CD8-positive, alpha-beta memory T cell (primary cell): ENCODE measurements at places on chromosomes 7 and 10.

GRCh38 chr7:20307119-20307518, 23.6 kb upstream of the ITGB8 start:
- DNase-seq, result no peak

DNA sequence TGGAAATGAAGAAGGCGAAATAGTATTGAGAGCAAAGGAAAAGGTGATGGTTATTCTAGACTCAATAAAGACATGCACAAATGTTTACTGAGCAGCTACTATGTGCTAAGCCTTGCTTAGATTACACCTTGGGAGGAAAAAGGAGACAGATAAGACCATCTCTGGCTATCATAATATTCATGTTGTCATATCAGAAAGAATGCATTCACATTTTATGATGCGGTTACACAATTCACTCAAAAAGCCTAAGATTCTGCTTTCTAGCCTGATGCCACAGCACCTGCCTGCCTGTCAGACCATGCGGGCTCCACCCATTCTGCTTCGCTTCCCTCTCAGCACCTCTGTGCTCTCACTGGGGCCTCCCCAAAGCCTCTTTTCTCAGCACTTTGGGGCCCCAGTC, 100.9 kb downstream of the JCAD start:
- no peak for DNase-seq

DNA sequence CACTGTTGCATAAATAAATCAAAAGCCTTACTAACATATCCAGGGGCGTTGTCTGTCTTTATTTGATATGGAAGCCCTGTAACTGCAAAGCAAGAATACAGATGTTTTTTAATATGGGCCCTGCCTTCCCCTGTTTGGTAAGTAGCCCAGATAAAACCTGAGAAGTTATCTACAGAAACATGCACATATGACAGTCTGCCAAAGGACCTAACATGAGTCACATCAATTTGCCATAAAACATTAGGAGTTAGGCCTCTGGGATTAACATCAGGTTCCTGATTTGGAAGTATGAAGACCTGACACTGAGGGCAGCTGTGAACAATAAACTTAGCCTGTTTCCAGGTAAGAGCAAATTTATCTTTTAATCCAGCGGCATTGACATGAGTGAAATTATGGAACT, 1588.8 kb downstream of the REEP3 start:
- DNase-seq, result no peak

DNA sequence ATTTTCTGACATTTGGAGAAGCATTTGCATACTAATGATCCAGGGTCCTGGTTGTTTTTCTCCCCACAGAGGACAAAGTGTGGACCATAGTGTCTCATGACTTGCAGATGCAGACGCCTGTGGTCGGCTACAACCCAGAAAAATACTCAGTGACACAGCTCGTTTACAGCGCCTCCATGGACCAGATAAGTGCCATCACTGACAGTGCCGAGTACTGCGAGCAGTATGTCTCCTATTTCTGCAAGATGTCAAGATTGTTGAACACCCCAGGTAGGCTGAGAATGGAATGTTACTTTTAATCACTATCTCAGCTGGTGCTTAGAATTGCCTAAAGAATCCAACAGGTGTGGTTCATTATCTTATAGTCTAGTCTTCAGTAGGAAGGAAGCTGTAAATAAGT, 951.5 kb upstream of the C7orf33 start:
- DNase-seq, result no peak

DNA sequence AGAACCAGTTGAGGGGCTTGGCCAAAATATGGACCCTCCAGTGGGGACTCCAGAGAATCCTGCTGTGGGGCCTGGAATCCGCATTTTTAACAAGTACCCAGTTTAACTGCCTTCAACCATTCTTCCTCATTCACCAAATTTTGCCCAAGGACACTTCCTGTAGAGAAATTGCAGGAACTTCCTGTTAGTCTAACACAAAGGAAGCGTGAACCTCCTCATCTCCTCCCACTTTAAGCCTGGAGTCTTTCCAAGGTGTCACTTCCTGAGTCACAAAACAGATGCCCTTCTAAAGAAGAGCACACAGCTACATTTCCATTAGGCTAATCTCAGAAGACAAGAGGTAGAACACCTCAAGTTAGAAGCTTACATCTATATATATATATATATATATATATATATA, 188.4 kb downstream of the PPP1R17 start:
- no peak for DNase-seq

DNA sequence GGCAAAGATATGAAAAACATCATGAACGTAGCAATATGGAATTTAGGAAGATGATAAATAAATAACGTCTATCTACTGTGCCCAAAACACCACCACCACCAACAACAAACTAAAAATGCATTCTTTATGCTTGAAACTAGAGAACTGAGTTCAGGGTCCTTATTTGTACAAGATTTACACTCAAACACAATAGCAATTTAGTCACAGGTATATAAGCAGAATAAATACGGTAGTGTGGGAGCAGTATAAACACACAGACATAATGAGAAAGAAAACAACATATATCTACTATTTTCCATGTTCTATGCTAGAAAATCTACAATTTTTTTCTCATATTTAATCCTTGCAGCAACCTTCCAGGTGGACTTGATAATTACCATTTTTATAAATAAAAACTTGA, 64.3 kb downstream of the ARL4A start:
- DNase-seq, result no peak

- DNase-seq, result no peak
Measured at GRCh38 chr7:75963381-75963995, 30.9 kb downstream of the TMEM120A start.
